Dermis lymphatic vessel endothelial cell (primary cell): ENCODE measurements at places on chromosomes 12 and 14. TPM values are rescaled to one million over a fixed set of nuclear protein-coding genes. Genes with fewer than 3 reads are reported as not detected.

TSHR gene
- total RNA-seq, result not detected in 2 replicates

SCNN1A gene
- 0.43 TPM in 1 of 2 replicates, not detected in the other for total RNA-seq

DDX54 gene
- 28.7 and 38.3 TPM in 2 replicates for total RNA-seq

ATP6V1D gene
- 53.5 and 53.7 TPM in 2 replicates for total RNA-seq

BATF gene
- total RNA-seq, result 2.6 and 3.4 TPM in 2 replicates

GPR132 gene
- total RNA-seq, result not detected in 2 replicates

LTBP2 gene
- total RNA-seq, result 5.0 and 5.1 TPM in 2 replicates

CDH24 gene
- total RNA-seq, result 0.54 and 0.69 TPM in 2 replicates

CNTN1 gene
- total RNA-seq, result not detected in 2 replicates
